Right atrium auricular region (tissue), 2 donors: ENCODE measurements at places on chromosomes 1 and 21. TPM values are rescaled to one million over a fixed set of nuclear protein-coding genes. Genes with fewer than 3 reads are reported as not detected.
A peak's percentile ranks its signal among the peaks of the same experiment; 100 is the strongest.

Gene CFHR3
- 0.20 TPM for total RNA-seq

Gene FCRLB
- total RNA-seq, result 0.63 TPM

Gene ITLN1
- 1,064 TPM for total RNA-seq

Gene TRMT13
- 3.1 TPM for total RNA-seq

Gene OR2T29
- total RNA-seq, result not detected

Gene AMY1C
- total RNA-seq, result not detected

Gene KLHDC9
- 7.8 TPM for total RNA-seq

Gene SEC22B
- 16.8 TPM for total RNA-seq

GRCh38 chr1:56897150-56898004 is 42.8 kb downstream of the C8A start:
- DNase-seq, result no peak

GRCh38 chr21:29307718-29308455 is 9.2 kb downstream of the BACH1 start:
- no peak for DNase-seq

- DNase-seq, result no peak
Measured at GRCh38 chr1:74050386-74050785, 147.6 kb downstream of the LRRIQ3 start.

DNA sequence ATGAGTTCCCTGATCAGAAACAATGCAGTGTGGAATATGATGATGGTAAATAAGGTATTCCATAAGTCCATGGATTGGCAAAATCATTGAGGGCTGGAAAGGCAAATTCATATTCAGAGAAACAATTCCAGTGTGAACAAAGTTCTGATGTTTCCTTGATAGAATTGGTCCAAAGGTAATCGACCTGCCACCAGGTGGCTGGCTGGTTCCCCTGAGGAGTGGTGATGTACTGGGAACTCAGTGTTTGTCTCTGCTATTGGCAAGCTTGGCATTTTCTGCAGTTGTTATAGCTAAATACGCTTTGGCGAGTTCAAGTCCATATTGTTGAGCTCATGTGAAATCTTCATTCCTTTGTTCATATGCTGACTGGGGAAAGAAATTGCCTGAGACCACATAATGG is 165.5 kb upstream of the PTGFR start:
- no peak for DNase-seq

DNA sequence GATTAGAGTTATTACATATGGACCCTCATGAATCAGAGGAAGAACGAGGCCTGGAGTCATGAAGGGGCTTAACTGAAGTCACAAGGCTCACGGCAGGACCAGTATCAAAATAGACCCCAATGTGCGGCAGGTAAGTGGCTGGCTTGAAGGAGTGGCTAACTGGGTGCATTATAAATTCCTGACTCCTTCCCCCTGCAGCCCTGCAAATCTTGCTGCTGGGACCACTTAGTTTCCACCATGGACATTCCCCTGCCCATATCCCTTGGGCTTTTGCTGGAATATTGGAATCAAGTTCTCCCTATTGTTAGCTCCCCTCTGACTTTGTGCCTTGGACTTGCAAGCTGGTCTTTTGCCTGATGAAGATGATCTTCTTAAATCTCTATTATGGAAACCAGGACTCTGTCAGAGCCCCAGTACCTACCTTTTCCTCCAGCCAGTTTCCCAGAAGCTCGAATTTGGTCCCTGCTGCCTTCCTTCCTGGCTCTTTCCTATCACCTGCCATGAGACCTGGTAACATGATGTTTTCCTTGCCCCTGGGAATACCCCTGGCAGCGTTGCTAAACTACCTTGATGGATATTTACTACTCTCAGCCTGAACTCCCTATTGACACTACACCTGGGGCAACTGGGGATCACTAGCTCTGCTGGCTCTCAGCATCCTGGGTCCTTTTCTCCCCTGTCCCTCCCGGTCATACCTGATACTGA is 156.0 kb upstream of the JUN start:
- no peak for DNase-seq

- no peak for DNase-seq
Measured at GRCh38 chr1:173986951-173987350, 35.2 kb downstream of the RC3H1 start.

- no peak for DNase-seq
Measured at GRCh38 chr21:14943616-14944015, 121.2 kb downstream of the NRIP1 start.

GRCh38 chr1:46274225-46275029 is 26.9 kb downstream of the RAD54L start:
- no peak for DNase-seq

DNA sequence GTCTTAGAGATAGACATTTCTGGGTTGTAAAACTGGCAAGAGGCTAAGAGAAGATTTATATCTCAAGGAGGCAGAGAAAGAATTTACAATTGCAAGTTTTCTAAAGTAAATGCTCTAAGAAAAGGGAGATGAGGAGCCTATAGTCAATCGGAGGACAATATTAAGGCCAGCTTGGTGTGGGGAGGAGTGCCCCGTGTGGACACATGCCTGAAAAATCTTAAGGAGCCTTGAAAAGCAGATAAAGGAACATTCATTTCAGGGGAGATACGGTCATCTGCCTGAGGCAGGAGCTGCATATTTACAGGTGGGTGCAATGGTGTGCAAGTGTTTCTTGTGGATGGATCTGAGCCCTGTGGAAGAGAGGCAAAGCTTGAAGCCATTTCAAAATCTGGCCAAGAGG is 25.6 kb downstream of the FCRL2 start:
- DNase-seq, result no peak

- no peak for DNase-seq
Measured at GRCh38 chr1:220786057-220786336, 716 bp upstream of the MTARC1 start.

DNA sequence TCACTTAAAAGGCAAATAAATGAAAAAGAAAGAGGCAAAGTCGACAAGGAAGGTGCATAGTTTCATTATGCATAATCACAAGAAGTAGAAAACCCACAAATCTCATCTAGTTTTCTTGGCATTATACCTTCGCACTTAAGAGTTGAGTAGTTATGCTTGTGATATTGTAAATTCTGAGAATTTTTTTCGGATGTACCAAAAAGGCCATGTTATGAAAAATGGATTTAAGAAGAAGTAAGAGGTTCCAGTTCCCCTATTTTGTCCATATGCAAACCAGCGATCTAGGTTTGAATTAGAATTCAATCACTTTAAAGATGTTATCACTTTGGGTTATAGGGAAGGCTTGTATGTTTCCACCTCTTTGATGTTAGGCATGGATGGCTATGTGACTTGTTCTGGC is 7.9 kb upstream of the ERICH3 start:
- DNase-seq, result no peak

DNA sequence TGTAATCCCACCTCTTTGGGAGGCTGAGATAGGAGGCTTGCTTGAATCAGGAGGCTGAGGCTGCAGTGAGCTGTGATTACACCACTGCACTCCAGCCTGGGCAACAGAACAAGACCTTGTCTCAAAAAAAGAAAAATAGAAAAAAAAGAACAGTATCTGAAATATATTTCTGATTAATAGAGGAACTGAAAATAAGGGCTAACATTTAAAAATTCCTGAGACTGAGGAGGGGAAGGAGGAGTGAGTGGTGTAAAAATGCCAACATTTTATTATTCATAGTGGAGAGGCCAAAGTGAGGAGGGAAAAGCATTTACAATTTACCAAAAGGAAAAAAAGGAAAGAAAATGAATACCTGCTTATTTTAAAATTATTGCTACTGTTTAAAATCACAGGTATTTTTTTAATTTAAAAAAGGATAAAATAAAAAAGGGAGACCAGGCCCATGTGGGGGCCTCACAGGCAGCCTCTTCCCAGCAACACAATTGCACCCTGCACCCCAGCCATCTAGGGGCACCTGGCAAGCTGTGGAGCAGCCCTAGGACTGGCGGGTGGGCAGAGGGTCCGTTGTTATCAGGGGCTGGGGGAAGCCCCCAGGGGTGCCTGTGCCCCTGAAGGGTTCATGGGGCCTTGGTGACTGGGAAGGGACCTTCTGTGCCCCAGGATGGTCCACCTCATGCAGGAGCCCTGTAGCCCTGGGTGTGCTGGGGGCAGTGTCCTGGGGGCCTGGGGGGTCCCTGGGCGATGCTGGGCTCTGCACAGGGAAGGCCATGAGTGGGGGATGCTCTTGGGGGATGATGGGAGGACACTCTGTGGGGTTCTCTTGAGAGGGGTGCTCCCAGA is 34.8 kb upstream of the ADARB1 start:
- no peak for DNase-seq

- DNase-seq, result no peak
Measured at GRCh38 chr1:183756326-183756725, 48.6 kb upstream of the RGL1 start.

DNA sequence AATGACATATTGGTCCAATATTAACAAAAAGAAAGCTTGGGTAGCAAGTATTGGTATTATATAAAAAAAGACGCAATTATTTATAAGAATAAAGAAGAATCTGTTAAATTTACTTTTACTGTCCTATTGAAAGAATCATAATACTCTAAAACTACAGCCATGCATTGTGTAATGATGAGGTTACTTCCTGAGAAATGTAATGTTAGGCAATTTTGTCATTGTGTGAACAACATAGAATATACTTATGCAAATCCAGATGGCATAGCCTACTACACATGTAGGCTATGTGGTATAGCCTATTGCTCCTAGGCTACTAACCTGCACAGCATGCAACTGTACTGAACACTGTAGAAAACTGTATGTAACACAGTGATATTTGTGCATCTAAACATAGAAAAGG is 121.2 kb upstream of the PTGFR start:
- DNase-seq, result no peak

GRCh38 chr1:53600001-53600400 is 139.0 kb downstream of the GLIS1 start:
- no peak for DNase-seq

DNA sequence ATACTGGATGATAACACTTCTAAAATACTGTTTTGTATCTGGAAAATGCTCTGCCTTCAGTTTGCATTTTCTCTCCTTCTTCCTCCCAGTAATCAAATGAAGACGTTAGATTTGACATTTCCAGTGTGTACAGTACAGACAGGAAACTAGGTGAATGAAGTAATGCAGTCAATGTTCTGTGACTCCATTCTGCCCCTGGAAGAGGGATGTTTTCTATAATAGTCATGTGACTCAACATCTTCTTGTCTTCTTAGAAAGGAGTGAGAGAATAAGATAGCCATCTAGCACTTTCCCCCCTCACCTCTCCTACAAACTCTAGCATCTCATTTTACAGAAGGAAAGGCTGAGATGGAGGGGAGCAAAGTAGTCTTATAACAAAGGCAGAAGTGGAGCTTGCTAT is 77.6 kb downstream of the DDR2 start:
- DNase-seq, result no peak

GRCh38 chr1:46098027-46098712 is 34.3 kb downstream of the PIK3R3 start:
- DNase-seq, result no peak

- no peak for DNase-seq
Measured at GRCh38 chr1:150352866-150353265, 11.1 kb upstream of the RPRD2 start.

- no peak for DNase-seq
Measured at GRCh38 chr1:5938101-5938646, 54.1 kb downstream of the NPHP4 start.

DNA sequence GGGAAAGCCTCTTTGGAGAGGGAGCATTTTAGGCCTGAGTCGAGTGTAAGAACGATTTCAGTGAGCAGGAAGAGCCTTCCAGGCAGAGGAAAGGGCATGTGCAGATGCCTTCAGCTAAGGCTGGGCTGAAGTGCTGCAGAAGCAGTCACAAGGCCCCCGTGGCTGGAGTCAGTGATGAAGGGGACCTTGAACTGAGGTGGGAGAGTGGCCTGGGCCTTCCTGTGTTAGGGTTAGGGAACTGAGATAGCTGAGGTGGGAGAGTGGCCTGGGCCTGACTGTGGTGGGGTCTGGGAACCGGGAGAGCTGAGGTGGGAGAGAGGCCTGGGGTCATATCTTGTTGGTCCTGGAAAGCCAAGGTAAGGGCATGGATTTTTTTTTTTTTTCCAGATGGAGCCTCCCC is 50.9 kb upstream of the ETV3 start:
- DNase-seq, result peak; percentile 28
